ENCODE measurements at places on chromosomes 3 and 15.
A peak's percentile ranks its signal among the peaks of the same experiment; 100 is the strongest.

DNA sequence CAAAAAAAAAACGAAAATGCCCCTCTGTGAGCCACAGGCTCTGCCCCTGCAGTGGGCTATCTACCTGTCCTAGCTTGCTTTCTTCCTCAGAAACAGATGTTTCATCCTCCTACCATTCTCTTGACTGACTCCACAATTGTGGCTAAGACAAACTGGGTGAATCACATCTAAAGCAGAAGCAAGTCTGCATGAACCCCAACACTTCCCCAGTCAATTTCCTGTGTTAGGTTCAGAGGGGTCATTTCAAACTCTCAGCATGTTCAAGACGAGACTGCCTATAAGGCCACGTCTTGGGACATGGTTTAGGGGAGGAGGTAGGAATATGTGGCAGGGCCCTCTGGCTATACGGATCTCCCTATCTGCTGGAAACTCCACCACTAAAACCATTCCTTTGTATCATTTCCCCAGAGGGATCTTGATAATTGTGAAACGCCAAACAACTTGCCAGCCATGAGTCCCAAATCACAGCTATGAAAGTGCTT lies 28.6 kb upstream of the ANKDD1A start:
- no peak for DNase-seq

DNA sequence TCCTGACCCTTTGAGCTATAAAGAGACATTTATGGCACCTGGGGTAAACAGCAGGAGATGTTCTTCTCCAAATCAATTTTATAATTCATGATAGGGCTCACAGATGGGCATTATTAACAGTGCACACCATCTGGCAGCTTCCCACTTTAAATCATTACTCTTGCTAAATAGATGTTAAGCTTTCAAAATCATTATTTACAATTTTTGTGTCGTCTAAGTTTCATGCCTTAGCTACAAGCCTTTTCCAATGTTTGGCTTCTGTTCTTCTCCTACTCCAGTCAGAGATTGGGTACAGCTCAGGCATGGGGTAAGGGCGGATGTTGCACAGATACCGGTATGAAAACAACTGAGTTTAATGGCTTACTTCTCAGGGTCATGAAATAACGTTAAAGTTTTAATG lies 120.9 kb upstream of the PFN2 start:
- no peak for DNase-seq

DNA sequence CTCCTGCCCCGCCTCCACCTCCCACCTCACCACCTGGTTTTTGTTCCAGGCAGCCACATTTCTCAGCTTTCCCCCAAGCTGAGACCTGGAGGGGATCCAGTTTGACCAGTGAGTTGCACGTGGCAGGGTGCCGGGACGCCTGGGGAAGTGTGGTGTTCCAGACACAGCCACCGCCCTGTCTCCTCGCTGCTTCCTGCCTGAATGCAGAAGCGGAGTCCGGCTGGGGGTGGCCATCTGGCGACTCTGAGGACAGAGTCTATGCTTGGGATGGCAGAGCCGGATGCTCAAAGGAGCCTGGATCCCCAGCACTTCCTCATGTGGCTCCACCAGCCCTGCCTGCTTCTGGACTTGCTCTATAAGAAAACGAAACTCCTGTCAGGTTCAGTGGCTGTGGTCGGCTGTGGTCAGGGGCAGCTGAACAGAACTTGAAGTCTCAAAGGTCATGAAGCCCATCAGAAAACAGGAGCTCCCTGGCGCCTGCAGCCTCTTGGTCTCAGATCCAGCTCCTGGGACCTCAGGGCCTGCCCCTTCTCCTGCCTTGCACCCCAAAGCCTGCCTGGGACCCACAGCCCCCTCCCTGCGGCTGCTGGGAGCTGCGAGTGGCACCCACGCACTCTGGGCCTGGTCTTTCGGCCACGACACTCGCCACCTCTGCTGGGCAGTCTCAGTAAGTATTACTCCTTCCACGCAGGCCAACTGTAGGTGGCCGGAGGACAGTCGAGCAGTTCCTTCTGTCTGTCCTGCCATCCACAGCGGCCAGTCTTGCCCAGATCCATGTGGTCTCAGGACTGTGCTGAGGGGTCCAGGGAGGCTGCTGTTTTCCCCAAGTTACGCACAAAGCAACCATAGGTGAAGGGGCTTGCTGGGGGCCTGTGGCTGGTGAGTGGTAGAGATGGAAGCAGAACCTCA lies 112.8 kb upstream of the MEF2A start:
- no peak for DNase-seq

- DNase-seq = no peak
Measured at GRCh38 chr15:75061272-75061671, 37.9 kb downstream of the PPCDC start.

GRCh38 chr15:42220216-42220615 lies 12.1 kb upstream of the VPS39 start:
- no peak for DNase-seq

GRCh38 chr15:73822998-73823397 lies 50.4 kb upstream of the TBC1D21 start:
- DNase-seq = no peak

- DNase-seq = no peak
Measured at GRCh38 chr3:155607761-155608160, 137.1 kb downstream of the PLCH1 start.

DNA sequence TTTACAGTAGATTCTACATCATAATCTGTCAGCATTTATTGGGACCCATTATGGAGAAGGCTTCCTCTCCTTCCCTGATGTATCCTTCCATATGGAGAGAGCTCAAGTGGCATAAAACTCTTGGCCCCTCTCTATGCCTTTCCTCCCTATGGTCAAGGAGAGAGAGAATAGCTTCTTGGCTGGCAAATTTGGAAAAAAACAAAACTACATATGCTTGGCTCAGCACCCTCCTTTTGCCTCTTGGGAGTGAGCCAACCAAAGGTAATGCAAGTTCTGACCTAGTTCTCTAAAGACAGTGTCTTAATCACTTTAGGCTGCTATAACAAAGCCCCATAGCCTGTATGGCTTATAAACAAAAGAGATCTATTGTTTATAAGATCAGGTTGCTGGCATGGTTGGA lies 37.5 kb downstream of the C3orf70 start:
- DNase-seq = no peak

- no peak for DNase-seq
Measured at GRCh38 chr3:50173685-50174516, 17.5 kb upstream of the GNAT1 start.

- DNase-seq = no peak
Measured at GRCh38 chr3:48047841-48048464, 31.7 kb upstream of the MAP4 start.

- no peak for DNase-seq
Measured at GRCh38 chr3:179182902-179183301, 34.7 kb downstream of the PIK3CA start.

DNA sequence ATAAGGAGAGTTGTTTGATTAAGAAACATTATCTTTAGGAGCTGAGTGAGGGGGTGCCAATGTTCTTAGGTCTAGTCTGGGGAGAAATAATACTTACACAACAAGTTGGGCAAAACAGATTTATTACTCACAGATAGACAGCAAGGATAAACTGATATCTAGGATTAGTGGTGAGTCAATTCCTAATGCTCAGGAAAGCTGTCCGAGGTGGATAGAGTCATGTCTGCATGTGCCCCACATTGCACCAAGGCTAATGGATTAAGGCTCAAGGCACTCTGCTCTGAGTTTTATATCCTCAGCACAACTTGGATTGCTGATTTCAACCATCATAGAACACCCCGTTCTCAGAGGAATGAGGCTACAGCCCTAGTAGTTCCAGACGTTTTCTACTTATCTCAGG lies 1042.3 kb downstream of the OTOL1 start:
- DNase-seq = no peak

- DNase-seq = no peak
Measured at GRCh38 chr15:39598186-39598850, 17.4 kb downstream of the THBS1 start.

GRCh38 chr3:114441386-114441785 lies 147.6 kb downstream of the TIGIT start:
- DNase-seq = no peak

DNA sequence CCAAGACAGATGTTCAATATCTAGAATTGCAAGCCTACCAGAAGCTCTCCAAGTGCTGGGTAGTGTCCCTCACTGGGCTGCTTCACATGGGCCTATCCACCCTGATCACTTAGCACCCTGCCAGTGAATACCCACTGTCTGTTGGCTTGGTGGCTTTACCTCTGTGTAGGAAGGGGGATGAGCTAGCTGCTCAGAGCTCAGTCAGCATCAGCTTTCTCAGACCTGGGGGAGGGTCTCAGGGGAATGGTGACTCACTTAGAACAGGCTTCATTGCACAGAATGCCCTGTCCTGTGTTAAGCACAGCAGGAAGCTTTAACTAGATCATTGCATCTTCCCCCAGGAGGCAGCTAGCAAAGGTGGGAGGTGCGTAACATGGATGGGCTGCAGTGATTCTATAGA lies 209.8 kb downstream of the PDCD6IP start:
- peak; percentile 39 for DNase-seq

DNA sequence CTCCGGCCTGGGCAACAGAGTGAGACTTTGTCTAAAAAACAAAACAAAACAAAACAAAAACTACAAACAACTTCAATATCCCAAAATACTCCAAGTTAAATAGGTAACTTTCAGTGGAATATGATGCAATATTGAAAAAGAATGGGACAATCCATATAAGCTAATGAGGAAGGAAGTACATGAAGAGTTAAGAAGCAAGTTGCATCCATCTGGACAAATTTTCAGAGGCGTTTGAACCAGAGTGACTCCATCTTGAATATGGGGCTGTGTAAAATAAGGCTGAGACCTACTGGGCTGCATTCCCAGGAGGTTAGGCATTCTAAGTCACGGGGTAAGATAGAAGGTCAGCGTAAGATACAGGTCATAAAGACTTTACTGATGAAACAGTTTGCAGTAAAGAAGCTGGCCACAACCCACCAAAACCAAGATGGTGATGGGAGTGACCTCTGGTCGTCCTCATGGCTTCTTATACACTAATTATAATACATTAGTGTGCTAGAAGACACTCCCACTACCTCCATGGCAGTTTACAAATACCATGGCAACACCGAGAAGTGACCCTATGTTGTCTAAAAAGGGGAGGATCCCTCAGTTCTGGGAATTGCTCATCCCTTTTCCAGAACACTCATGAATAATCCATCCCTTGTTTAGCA lies 58.1 kb upstream of the LCTL start:
- DNase-seq = no peak

DNA sequence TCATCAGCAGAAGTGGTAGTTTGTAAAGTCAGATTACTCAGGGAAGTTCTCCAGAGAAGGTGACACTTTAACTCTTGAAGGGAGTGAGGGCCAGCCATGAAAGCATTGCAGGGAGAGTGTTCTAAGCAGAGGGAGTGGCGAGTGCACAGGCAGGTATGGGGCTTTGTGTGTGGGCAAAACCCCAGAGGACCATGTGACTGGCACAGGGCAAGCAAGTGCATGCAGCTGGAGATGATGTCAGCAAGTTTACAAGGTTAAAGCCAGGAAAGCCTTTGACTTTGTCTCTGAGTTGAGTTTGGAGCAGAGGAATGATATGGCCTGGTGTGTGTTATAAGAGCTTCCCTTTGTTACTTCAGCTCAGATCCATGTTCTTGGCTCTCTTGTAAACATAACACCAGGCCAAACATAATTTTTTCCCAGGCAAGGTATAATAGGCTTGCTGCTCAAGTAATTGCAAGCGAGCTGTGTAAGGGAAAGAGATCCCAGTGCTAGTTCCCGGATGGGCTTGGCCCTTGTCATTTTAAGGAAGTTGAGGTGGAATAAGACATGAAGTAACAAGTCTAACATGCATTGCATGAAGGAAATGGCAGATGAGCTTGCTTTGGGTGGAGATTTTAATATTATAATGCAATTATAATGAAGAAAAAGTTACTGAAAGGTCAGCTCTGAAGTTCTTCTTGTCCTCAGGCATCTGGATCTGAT lies 341.1 kb upstream of the LRRC3B start:
- DNase-seq = no peak

DNA sequence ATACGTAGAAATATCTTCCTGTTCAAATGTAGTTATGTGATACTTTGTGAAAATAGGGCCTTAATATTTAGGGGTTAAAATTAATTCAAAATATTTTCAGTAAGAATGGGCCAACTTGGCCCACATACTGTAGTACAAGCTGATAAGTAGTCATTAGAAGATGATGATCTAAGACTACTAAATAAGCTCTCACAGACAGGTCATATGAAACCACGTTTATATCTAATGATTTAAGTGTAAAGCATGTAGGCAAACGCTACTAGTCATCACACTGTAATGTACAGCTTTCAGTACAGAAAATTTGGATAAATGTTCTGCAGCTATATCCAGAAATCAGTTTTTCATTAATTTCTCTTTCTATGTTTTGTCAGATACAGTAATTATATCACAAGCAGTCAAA lies 228.6 kb downstream of the UBE2E2 start:
- DNase-seq = no peak

DNA sequence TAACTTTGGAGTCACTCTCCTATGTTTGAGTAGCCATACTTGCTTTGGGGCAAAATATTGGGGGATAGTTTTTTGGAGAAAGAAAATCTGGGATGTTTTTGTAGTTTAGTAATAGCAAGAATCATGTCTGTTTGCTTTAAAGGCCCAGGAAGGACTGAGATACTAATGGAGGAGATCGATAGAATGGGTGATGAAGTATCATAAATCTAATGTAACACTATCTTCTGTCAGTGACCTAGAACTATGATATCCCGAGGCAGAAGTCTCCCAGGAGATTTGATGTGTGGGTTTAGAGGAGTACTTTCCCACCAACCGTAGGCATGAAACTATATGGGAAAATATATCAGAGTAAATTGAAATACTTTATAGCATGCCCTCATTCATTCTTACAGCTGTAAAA lies 21.0 kb upstream of the NFKBIZ start:
- no peak for DNase-seq

- no peak for DNase-seq
Measured at GRCh38 chr3:185934767-185935464, 2.9 kb downstream of the TRA2B start.

DNA sequence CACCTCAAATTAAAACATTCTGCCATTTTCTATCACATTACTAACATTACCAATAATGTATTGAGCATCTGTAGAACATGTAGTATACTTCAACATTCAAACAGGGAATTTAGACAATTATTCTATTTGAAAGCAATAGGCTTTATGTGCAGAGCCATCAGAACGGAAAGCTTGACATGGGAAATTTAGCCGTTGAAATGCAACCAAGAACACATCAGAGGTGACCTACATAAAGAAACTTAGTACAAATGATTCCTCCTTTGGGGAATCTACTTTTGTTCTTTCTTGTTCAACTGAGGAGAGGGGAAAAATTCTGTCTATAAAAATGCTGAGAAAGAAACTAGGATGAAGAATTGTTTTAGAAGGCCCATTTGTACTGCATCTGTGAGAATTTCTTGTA lies 38.6 kb upstream of the RBMS3 start:
- DNase-seq = no peak

GRCh38 chr3:55416331-55416821 lies 70.7 kb downstream of the WNT5A start:
- no peak for DNase-seq

DNA sequence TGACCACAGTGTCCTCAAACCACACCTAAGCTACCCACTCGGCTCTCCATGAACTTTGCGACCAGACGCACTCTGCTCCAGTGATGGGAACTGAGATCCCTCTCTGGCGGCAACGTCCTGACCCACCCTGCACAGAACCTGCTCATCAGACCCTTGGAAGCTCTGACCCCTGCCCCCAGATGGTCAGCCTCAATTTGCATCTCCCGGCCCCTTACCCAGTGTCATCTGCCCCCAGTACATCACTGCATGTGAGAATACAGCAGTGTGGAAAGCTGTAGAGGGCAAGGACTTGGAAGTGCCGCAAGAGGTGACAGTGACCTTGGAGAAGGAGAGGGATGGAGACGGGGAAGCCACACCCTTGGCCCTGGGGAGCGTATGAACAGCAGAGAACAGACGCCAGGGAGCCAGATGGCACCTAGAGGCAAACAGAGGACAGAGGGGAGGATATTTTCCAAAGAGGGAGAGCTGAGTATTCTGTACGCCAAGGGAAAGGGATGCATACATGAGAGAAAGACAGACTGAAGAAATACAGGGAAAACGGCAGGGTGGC lies 192.0 kb downstream of the XXYLT1 start:
- DNase-seq = no peak
